ENCODE measurements at places on chromosomes 5 and 9.

DNA sequence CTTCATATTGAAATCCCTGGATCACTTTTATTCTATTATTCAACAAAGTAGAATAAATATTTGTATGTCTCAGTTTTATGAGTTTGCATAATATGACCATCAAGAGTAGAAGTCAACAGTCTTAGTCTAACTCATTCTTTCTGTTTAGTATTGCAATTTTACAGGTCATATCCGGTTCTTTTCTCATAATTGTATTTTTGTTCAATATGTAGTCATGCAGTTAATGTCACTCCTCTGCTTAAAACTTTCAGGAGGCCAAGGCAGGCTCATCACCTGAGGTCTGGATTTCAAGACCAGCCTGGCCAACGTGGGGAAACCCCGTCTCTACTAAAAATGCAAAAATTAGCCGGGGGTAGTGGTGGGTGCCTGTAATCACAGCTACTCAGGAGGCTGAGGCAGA is 148.4 kb upstream of the TRPM3 start:
- DNase-seq, result no peak

DNA sequence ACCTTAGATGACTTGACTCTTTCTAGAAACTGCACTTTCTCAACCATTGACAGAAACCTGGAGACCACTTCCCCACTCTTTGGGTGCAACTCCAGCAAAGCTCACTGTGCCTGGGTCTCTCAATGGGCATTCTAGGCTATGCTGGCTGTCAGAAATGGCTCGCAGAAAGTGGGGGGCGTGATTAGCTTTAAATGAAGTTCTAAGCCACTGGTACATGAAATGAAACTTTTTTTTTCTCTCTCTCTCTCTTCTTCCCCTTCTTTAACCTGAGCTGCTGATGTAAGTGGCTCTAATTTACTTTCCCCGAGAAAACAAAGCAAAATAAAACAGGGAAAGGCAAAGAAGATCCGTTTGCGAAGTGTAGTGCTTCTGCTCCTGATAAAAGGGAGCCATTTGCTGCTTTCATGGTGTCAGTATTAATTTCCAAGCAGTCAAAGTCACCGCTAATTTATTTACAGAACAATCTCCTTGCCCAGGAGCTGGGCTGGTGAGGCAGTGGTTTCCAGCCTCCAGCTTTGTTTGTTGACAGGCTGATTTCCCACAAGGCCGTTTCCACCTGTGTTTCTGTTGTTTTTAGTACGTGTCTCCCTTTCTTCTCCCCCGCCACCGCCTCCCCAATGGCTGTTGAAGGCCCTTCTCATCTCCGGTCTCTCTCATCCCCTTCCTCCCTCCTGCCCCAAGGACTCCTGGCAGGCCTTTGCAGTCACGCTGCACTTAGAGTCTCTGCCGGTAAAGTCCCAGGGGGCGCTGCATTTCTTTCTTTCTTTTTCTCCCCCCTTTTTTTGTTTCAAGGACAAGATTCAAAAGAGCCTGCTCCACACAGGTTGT is 422.9 kb downstream of the EBF1 start:
- no peak for DNase-seq

- no peak for DNase-seq
These were observed 83.8 kb downstream of the UGCG start for GRCh38 chr9:111980398-111980797.

DNA sequence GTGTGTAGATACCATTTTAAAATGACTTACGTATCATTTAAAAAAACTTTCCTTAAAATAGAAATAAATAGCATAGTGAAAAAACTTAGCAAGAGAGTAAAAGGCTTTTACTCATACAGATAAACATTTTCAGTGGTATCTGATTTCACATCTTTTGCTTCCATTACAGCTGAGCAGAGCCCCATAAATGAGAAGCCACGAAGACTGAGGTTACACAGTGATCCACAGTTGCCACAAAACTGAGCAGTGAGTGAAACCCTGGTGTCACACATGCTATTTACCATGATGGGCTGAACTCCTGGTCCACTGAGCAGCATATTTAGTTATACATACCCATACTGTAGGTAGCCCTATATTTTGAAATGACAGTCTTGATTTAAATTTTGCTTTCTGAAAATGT is 401.2 kb downstream of the KIAA0825 start:
- DNase-seq, result no peak

DNA sequence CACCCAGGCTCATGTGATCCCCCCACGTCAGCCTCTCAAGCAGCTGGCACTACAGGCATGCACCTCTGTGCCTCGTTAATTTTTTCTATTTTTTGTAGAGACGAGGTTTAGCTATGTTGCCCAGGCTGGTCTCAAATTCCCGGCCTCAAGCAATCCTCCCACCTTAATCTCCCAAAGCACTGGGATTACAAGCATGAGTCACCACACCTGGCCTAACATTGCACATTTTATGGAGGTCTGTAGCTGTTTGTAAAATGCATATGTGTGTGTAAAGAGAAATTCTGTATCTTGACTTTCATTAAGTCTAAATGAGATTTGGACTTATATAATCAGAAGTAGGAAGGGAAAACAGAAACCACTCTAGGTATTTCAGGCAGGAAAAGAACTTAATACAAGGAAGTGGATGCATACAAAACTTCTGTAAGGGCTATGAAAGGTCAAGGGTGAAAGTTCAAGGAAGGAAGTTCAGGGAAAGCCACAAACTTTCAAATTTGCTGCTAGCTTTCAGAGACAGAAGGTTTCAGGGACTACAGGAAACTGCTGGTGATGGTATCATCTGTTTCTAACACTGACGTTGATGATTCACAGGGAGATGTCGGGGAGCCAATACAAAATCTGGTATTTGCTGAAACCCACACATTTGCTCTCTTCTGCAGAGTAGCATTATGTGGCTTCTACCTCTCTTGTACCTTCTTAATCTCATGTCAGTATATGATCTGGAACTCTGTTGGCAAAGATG is 209.4 kb downstream of the PIK3R1 start:
- peak; percentile 15 for DNase-seq

GRCh38 chr9:27514551-27514950 is 9.5 kb upstream of the IFNK start:
- DNase-seq, result no peak

DNA sequence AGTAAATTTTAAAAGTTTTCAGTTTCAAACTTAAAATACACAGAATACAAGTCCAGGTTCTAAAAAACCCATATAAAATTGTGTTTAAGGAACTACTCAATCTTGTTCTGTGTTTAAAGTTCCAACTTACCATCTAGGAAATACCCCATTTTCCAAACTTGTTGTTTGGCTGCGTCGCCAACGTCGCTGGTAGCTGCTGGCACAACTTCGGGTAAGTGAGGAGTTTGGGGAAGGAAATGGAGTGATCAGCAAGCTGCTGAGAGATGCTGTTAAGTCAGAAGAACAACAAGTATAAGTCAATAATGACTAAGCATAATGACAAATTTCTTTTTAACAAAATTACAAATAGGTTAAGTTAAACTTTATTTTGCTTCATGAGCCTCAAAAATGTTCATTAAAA is 71.3 kb upstream of the RAPGEF6 start:
- DNase-seq, result no peak

- no peak for DNase-seq
These were observed 68.7 kb upstream of the CTSL start for GRCh38 chr9:87657190-87657589.

DNA sequence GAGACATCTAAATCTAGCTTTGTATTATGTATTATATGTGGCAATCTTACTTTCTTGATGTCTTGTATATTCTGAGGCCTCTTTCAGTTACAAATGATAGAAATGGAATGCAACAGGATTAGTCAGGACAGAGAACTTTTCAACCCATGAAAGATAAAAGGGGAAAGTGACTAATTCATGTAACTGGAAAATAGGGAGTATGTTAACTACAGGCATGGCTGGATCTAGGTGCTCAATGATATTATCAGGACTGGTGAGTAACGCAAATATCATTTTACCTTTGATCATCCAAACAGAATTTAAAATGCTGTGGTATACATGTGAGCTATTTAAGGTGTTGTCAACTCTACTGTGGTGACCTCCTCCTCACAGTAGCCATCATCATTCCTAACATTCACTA is 215.7 kb upstream of the GLRA1 start:
- DNase-seq, result no peak

- no peak for DNase-seq
These were observed 111.8 kb downstream of the DAPK1 start for GRCh38 chr9:87609486-87609885.
